Activated CD4-positive, alpha-beta T cell treated with anti-CD3 and anti-CD28 coated beads for 48 hours (primary cell): ENCODE measurements at places on chromosomes 4 and X.
A peak's percentile ranks its signal among the peaks of the same experiment; 100 is the strongest.

DNA sequence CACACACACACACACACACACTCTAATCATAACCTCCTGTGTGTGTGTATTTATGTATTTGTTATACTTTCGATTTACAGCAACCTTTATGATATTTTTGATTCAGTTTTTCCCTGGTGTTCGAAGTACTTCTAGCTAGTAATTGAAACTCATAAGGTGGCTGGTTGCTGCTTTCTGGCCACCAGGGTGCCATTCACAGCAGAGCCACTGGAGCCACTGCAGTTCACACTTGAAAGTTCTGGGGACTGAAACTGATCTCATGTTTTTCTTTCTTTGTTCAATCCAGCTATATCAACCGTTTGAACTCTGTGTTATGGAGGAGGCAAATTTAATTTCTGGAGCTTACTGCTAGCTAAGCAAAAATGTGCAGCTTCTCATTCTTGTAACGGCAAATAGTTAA is 419.4 kb downstream of the ADGRL3 start:
- no peak for DNase-seq

DNA sequence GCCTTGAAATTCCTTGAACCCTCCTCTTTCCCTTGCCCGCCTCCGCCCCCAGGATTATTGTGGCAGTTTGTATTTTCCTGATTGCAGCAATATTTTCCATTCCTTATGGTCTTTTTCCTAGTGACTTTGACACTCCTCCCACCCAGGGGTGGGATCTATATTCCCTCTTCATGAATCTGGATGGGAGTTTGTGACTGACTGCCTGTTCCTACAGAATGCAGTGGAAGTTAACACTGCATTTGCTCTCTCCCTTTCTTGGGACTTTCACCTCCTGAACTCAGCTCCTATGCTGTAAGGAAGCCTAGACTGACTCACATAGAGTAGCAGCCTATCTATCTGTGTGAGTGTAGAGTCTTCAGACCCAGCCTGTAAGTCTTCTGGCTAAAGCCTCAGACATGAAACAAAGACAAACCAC is 2.2 kb downstream of the FUNDC2 start:
- DNase-seq: no peak

DNA sequence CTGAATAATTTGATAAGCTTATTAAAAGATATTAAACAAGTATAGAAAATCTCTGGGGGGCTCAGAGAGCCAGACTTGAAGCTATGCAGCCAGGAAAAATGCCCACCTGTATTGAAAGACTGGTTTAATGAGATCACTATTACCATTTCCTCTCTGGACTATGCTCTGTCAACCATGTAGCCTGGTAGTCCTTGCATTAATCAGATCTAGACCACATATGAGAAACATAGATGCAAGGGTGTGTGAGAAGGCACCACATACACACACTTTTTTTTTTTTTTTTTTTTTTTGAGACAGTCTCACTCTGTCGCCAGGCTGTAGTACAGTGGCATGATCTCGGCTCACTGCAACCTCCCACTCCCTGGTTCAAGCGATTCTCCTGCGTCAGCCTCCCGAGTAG is 75.9 kb upstream of the ATP8A1 start:
- no peak for DNase-seq

- peak; percentile 7 for DNase-seq
These were observed 68.3 kb downstream of the LARP7 start for GRCh38 chr4:112704991-112705845.

DNA sequence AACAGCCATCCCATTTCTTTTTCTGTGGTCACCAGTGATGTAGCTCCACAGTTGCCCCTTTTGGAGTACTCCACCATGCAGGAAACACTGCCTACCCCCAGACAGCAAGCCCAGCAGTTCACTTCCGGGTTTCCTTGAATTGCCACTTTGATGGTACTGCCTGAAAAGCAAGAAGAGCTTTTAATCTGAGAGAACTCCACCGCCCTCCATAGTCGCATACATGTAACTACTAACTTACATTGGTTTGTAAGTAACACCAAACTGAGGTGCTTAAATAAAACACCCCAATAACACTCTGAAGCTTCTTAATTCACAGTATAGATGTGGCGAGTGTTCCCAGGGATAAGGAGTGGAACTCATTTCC is 53.6 kb upstream of the HPSE start:
- peak; percentile 27 for DNase-seq

GRCh38 chr4:181685461-181685860 is 557.7 kb upstream of the TENM3 start:
- no peak for DNase-seq

DNA sequence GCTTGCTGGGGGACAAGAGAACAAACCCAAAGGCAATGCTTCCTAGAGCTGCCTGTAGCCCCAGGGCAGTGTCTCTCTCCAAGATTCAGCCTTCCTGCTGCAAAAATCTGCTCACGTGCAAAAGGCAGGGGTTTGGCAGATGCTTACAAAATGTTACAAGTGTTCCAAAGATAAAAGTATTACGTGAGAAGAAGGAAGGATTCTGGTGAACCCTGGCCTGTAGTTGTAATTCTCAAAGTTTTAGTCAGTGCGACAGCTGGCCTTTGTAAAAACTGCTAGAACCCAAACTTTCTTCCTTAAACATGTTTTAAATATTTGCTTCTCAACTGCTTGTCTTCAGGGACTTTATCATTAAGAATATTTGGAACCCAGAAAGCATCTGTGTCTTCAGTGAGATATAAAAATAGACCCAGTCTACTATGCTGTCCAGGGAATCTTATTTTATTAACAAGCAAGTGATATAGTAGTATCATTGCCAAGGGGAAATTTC is 232.3 kb downstream of the FRMPD4 start:
- DNase-seq: no peak

DNA sequence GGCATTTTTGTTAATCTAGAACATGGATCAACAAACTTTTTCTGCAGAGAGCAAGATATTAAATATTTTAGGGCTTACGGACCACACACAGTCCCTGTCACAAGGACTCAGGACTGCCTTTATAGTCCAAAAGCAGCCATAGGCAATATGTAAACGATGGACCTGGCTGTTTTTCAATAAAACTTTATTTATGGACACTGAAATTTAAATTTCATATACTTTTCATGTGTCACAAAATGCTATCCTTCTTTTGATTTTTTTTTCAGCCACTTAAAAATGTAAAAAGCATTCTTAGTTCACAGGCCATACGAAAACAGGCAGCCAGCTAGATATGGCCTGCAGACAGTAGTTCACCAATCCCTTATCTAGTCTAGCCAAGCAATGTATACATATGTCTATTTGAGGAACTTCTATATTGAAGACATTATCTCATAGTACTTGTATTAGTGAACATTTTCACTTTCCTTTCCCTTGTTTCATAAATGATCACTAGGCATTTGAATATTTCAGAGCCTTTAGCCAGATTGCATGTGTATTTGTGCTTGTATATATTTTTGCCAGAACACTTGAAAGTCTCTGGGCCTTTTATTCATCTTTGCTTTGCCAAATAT is 350.9 kb downstream of the RPA4 start:
- DNase-seq: no peak

GRCh38 chr4:162700358-162700757 is 466.3 kb downstream of the NAF1 start:
- DNase-seq: no peak

DNA sequence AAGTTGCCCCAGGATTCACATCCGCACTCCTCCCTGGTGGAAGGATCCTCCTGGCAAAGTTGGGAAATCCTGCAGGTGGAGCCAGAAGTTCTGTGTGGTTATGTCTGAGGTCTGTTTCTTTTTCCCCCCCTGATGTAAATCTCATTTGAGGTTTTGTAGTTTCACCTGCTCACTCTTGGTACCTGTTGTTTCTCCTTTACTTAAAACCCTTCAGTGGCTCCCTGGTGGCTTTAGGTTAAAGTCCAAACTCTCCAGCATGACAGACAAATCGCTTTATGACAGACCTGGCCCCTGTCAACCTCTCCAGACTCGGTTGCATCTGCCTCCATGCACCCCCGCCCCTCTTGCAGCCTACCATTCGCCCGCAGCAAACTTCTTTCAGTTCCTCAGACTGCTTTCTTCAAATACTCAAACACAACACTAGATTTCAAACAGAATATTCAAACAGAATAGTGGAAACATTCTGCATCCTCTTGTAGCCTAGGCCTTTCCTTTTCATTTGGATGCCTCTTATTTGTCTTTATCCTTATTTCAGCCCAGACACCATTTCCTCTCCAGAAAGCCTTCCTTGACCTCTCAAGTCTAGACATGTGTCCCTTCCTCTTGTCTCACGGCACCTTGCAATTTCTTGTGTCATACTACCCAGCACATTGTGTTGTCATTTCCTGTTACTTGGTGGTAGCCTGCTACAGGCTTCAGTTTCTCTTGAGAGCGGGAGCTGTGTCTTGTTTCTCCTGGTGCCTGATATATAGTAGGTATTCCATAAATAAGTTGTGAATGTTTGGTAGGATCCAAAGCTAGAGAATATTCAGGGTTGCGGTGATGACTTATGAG is 24.8 kb downstream of the IL13RA1 start:
- DNase-seq: no peak

- no peak for DNase-seq
These were observed 549.3 kb downstream of the ARAP2 start for GRCh38 chr4:35695003-35695402.

DNA sequence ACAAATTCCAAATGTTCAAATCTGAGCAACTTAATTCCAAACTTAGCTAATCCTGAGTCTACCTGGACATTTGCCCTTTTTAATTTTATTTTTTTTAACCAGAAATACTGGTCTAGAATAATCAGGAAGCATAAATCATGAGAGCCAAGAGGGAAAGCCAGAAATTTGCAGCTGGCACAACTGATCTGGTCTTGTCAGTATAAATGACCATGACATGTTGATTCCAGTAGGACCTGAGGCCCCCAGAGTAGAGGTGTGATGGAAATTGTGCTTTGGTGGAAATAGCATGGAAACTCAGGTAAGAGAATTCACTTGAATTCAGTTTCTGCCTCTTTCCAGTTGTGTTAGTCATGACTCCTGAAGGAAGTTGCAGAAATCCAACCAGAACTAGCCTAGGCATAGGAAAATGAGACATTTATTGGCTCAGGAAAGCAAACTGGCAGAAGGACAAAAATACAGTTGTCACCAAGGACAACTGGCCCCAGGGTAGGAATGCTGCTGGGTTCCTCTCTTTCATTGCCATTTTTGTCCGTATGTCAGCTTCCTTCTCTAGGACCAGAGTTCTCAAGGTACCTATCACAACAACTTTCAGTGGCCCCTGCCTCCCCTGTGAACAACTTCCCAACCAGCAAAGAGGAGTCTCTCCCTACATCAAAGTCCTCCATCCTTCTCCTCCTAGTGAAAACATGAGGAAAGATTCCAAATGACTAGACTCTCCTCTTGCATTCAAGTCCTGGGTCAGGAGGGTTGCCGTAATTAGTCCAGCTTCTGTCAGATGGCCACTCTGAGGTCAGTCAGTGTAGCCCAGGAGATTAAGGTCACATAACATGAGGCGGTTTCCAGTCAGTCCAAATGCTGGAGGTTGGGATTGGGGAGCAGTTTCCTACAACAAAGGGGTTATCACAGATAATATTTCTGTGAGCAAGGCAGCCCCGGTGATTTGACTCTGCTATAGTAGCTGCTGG is 29.3 kb upstream of the MYOZ2 start:
- DNase-seq: no peak

DNA sequence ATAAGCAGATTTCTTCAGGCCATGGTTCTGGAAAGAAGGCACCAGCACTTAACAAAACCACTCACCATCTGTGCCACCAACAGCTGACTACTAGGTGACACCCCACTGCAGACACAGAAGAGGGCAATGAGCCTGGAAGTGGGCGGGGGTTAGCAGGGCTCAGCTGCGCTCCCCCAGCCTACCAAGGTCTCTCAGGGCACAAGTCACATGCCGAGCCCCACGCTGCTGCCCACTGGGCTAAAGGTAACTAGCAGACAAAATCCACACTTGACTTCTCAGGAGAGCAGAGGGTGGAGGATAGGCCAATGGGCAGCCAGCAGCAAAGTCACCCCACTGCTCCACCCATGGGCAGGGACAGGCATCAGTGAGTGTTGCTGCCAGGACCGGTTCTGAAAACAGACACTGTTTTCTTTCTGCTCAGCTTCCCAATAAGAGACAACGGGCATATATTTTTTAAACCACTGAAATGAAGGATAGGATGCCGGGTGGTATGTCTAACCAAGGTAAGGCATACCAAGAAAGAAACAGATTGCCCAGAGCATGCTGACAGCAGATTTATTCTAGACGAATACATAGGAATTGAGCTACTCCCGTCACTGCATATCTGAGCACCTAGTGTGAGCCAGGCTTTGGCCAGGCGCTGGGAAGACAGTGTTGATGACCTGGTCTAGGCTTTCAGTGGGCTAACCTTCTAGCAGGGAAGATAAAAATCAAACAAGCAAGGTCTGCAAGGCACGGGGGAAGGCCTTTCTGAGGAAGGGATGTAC is 20.1 kb downstream of the ACSL1 start:
- DNase-seq: no peak

- DNase-seq: no peak
These were observed 2.2 kb downstream of the PWWP3B start for GRCh38 chrX:106170318-106170717.

DNA sequence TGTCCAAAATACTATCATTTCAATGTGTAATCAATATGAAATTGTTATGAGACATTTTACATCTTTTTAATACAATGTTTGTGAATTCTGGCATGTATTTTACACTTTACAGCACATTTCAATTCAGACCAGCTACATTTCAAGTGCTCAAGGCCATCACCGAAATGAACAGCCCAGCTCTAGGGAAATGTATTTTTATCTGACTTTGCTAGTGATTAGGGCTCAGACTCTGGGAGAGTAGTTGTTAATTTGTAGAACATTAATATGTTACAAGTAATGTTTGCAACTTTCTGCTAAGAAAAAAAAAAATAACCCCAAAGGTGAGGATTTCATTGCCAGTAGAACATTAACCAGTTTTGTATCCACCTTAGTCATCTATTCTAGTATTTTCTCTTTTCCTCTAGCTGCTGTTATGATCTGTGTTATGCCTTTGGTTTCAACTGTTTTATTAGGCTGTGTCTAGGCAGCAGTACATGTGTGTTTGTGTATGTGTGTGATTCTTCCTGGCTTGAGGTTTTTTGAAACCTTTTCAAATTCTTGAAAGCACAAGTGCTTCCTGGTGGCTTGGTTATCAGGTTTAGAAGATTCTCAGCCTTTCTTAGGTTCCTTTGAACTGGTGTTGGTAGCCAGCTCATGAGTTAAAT is 125.9 kb downstream of the NSUN7 start:
- DNase-seq: no peak

GRCh38 chr4:26987191-26987590 is 126.5 kb downstream of the STIM2 start:
- no peak for DNase-seq
